ENCODE measurements at places on chromosomes 13 and 19.

DNA sequence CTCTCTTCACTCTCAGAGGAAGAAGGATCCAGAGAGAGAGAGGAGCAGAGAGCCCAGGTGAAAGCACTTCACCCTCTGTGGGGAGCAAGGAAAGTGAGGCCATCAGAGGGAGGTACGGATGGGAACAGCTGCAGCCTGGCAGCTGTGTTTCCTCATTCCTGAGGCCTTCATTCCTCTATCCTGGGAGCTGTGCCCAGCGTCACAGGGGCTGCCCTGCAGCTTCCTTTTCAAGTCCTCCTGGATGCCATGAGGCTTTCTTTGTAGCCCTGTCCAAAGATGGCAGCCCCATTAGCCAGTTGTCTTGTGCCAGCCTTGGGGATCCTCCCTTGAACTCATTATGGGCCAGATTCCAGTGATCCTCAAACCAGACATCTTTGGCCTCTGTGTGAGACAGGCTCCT lies 76.8 kb upstream of the PCDH8 start:
- no peaks in the 10 kb centered on the region for H3K4me1 ChIP-seq
- H3K36me3 ChIP-seq = no peaks in the 10 kb centered on the region
- H3K27me3 ChIP-seq = no peaks in the 10 kb centered on the region
- no peak overlapping the region for H3K4me3 ChIP-seq

DNA sequence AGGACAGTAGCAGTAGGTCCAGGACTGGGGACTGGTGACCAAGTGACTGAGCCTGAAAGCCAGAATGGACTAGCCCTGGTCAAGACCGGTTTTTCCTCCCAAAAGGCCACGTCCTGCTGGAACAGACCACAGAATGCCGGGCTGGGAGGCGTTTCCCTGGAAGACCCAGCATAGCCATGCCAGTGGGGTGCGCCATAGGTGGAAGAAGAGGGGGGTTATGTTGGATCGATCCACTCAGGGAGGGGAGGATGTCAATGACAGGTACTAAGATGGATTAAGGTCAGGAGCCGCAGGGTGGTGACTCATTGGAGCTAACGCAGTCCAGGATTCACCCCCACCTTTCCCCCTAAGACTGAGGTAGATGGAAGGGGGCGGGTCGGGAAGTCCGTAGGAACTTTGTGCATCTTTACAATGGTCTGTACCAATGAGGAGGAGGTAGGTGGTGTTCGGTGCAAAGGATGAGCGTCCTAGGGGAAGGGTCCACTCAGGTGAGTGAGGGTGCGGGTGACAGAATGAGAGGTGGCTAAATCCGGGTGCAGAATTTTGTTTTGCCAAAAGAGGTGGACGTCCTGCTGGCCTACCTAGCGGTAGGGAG lies 21.0 kb downstream of the VASP start:
- H3K36me3 ChIP-seq = peaks cover 19% of the 10 kb centered on the region
- H3K4me1 ChIP-seq = peaks cover 6% of the 10 kb centered on the region
- peak overlapping the region; percentile 9 for H3K4me3 ChIP-seq
- peak; percentile 43 for DNase-seq
- no peaks in the 10 kb centered on the region for H3K27me3 ChIP-seq
- H3K27ac ChIP-seq = no peak overlapping the region

- H3K4me1 ChIP-seq = peaks cover 22% of the 10 kb centered on the region
- H3K36me3 ChIP-seq = no peaks in the 10 kb centered on the region
- no peak overlapping the region for H3K4me3 ChIP-seq
- H3K27me3 ChIP-seq = no peaks in the 10 kb centered on the region
Measured at GRCh38 chr19:46901701-46902401, 41.1 kb downstream of the ARHGAP35 start.

DNA sequence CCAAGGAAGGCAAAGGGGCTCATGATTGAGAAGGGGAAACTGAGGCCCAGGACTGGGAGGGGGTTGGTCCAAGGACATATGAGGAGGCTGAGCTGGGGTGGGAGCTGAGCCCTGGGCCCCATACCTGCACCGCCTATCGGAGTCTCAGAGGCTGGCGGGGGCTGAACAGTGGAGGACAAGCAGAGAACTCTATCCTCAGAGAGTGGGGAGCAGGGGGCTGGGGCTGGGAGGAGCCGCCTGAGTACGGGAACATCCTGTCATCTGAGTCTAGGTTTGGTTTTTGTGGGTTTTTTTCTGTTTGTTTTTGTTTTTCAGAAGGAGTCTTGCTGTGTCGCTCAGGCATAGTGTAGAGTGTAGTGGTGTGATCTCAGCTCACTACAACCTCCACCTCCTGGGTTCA lies 6.2 kb downstream of the ARRDC2 start:
- no peak overlapping the region for H3K27ac ChIP-seq
- no peak overlapping the region for H3K4me3 ChIP-seq
- no peaks in the 10 kb centered on the region for H3K27me3 ChIP-seq
- H3K4me1 ChIP-seq = peaks cover 3% of the 10 kb centered on the region
- DNase-seq = no peak

GRCh38 chr13:53285896-53286430 lies 257.4 kb downstream of the OLFM4 start:
- no peaks in the 10 kb centered on the region for H3K27me3 ChIP-seq
- DNase-seq = no peak

- no peaks in the 10 kb centered on the region for H3K36me3 ChIP-seq
- peak overlapping the region; percentile 48 for H3K27ac ChIP-seq
Measured at GRCh38 chr13:39876258-39876657, 220.8 kb downstream of the COG6 start.

Data from fibroblast of lung (primary cell).